ENCODE measurements at places on chromosomes 2 and 18.

DNA sequence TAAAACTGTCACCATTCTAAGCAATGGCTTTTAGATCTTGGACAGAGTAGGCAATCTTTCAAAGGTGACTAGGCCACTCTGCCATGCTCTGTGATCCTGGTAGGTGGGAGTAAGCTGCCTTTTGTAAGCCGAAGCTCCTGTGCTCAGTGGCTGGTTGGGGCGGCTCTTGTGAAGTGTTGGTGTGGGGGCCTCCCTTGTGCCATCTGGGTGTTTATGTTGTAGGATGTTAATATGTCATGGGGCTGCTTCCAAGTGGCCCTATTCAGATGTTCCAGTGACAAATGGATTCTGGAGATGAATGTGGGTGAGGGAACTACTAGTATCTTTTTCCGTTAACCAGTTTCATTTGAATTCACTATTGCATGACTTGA, 116.8 kb upstream of the SPRED2 start:
- no peak for DNase-seq

GRCh38 chr2:36235882-36236281, 119.7 kb upstream of the CRIM1 start:
- DNase-seq, result no peak

GRCh38 chr2:120912101-120912985, 176.7 kb downstream of the GLI2 start:
- DNase-seq, result peak; percentile 60

GRCh38 chr2:191556463-191556862, 121.5 kb upstream of the NABP1 start:
- peak; percentile 32 for DNase-seq

DNA sequence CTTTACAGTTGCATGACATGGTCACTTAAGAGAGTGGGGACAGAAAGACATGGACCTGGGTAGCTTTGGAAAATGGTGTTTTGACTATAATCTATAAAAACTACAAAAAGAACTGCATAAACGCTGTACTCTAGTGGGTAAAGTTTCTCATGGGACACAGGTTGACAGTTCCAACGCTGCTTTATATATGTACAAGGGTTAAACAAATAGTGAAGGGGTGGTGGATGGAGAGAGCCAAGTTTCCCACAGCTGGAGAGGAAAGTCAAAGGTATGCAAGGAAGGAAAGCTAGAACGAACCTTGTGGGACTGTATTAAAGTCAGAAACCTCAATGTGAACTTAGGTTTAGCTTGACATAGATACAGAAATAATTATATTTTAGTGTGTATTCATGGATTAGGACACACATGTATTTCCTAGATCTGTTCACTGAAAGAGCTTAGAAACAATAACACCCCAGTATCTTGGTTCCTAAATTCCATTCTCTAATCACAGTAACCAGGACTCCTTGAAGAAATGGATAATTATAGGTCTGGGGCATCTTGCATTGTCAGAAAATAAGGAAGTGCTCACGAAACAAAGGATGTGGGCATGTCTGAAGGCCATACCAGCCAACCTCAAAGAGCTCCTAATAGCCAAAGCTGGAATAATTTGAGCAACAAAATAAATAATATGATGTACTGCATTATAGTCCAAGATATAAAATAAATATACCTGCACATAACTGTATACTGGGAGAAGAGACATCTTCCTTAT, 28.8 kb downstream of the TANC1 start:
- DNase-seq, result no peak

DNA sequence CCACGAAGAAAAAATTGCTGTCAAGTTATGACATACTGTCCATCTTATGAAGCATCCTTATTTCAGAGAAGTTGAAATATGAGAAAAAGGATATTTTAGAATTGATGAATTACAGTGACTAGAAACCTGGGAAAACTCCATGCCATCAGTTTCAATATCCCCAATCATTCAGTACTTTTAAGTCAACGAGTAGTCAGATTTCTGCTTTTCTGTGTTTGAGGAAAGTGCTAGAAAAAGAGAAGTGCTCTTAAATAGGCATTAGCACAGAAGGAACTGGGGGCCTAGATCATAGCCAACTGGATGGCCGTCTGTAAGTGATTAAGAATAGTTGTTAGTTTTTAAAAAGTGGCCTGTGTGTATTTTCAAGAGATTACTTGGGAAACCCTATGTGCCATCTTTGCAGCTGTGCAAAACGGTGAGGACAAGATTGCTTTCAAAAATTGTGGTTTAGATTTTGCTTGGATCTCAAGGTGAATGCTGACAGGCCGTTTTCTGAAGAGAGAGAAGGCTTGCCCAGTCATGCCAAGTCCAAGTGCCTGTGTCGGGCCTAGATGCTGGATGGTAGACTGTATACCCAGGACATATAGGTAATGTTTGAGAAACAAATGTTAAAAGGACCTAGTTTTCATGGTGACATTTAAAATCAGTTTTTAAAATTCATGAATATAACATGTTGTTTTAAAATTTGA, 5.1 kb downstream of the NEDD4L start:
- no peak for DNase-seq

DNA sequence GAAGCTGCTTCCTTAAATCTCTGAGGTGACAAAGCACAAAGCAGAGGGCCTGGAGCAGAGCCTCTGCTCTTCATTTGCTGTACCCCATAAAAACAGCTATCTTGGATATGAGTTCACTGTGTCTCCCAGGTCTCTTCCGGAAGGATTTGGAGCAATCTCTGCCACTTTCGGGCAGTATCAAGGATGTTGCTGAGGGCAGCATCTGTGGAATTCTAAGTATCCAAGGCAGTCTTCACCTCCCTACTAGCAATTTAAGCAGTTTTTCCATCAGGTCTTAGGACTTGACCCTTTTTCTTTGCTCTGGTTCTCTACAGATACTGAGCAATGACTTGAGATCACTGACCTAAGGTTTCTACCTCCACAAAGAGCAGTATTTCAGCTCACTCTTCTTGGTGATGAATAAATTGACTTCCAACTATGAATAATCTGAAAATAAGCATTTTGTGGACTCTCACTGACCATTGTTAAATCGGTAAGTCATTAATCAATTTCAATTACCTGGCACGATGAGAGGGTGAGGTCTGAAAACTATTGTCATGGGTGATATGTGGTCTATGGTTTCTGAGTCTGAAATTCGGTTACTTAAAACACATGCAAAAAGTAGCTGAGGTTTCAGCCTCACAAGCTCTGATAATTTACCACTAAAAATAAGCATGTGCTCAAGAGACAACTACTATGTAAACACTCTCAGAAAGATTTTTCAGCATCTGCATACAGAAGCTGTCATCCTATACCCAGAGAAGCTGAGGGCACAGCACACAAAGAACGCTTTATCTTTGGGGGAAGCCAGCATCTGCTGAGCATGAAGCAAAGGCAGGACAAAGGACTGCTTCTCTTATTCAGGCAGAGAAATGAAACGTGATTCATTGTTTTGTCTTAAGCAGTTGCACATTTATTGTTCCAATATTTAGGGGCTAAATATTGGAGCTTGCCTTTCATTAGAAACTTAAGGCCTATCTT, 32.1 kb upstream of the SPATS2L start:
- DNase-seq, result no peak

GRCh38 chr18:21933931-21934765, 193.6 kb downstream of the MIB1 start:
- DNase-seq, result no peak

GRCh38 chr18:58272779-58273435, 228.9 kb downstream of the NEDD4L start:
- DNase-seq, result no peak

DNA sequence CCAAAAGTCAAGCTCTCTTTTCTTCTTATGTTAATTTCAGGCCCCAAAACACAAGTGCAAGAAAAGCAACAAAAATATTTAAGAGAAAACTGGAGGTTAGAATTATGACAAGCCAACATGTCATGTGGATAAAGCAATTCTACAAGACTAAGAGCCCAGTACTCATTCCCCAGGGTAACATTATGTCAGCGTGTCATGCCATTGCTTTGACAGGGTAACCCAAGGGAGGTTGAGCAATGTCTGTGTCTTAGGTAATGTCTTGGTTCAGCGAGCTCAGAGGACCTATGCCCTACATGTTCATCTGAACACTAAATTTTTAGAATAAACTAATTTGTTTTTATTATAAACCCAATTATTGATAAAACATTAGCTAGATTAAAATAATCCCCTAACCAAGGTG, 173.2 kb upstream of the ZNF804A start:
- no peak for DNase-seq

DNA sequence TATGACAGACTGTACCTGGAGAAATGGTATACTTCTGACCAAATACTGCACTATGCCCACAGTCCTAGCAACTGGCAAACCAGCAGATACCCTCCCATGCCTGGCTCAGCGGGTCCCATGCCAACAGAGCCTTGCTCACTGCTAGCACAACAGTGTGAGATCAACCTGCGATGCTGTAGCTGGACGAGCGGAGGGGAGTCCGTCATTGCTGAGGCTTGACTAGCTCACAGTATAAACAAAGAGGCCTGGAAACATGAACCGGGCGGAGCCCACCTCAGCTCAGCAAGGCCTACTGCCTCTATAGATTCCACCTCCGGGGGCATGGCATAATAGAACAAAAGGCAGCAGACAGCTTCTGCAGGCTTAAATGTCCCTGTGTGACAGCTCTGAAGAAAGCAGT, 93.2 kb upstream of the CAB39 start:
- no peak for DNase-seq

GRCh38 chr2:71619230-71619741, 165.9 kb downstream of the DYSF start:
- no peak for DNase-seq

GRCh38 chr18:58639751-58640427, 11.0 kb upstream of the ALPK2 start:
- DNase-seq, result peak; percentile 87

Measured in HCEC 1CT (cell line).